HEK293T (cell line): ENCODE measurements at places on chromosomes 2 and 18.
A peak's percentile ranks its signal among the peaks of the same experiment; 100 is the strongest.

DNA sequence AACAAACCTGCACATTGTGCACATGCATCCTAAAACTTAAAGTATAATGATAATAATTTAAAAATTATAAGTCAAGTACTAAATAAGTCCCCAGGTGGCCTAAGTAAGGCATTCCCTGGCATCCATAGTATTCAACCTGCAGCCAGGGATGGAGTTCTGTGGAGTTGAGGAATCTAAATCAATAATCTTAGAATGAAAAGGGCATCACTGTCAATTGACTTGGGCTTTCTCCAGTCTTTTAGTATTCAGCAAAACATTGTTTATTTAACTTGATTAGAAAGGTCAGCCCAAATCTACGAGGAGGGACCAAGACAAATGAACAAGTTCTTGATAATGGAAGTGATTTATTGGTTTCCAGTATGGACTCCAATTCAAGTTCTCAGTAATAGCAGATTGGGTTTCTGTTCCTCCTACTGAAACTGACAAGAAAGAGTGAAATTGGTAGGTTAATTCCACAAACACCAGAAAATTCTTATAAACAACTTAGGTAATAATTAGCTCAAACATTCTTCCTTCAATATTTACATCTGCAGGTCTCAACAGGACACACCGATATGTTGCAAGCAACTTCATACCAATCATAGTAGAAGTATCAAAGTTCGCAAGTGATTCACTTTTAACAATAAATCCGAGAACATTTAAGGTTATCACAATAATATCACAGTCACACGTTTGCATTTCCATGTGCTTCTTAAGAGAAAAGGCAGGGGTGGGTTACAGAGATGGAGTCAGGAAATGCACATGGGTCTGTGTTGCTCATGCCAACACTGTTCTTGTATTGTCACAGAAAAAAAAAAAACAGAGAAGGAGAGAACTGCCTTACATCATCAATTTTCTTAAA lies 51.7 kb upstream of the EHBP1 start:
- DNase-seq = no peak

DNA sequence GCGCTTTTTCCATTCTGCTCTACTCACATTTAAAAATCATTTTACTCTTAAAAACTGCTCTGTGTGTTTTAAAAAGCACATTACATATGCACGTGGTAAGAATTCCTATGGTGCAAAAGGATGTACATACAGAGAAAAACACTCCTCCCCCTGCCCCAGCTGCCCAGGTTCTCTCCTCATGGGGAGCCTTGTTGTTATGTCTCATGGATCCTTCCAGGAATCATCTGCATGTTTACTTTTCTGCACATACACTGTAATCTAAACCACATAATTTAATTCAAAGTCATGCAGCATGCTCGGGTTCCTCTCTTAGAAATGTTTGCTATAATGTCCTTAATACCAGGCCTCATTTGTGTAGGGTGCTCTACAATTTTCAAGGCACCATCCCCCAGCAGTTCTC lies 243.3 kb downstream of the LOXHD1 start:
- DNase-seq = no peak

DNA sequence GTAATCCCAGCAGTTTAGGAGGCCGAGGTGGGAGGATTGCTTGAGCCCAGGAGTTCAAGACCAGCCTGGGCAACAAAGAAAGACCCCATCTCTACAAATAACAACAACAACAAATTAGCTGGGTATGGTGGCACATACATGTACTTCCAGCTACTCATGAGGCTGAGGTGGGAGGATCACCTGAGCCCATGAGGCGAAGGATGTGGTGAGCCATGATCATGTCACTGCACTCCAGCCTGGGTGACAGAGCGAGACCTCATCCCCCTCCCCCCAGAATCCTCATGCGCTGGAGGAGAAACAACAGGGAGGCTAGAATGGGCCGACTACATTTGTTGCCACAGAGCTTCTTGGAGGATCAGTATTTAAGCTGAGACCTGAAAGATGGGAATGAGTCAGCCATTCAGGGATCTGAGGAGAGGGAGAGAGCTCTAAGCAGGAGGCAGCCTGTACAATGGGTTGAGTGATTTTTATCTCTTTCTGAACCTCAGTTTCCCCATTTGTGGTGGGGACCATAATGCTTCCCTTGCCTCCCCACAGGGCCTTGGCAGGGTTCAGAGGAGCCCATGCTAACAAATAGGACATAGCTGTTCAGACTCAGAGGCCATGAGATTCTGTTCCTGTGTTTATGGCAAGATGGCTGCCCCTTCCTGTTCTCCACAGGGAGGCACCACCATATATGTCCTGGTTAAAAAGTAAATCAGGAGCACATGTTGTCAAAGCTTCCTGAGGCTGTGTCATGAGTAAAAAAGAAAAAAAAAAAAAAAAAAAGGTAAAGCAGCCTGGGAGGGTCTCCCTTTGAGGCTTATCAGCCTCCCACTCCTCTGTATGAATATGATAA lies 131.4 kb upstream of the HAAO start:
- DNase-seq = no peak

DNA sequence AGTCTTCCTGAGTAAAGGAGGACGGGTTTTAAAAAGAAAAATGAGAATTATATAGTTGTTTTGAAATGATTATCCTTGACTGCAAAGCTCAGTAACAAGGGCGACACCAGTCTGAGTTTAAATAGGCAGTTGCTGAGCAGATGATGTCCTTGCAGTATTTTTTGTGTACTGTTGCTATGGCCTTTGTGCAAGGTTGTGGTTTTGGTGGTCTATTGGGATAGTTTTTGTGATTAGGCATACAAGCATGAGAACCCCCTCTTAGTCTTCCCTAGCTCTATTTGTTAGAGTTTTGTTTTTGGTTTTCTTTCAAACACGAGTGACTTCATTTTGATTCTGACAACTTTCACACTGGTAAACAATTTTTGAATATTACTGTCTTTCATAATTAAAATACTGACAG lies 64.1 kb downstream of the TAF4B start:
- no peak for DNase-seq

- DNase-seq = no peak
Observed at GRCh38 chr2:177058747-177059146, 153.8 kb upstream of the HNRNPA3 start.

GRCh38 chr2:205800773-205801172 lies 118.5 kb downstream of the NRP2 start:
- no peak for DNase-seq

GRCh38 chr2:233168445-233168844 lies 83.0 kb upstream of the ATG16L1 start:
- no peak for DNase-seq

- DNase-seq = no peak
Observed at GRCh38 chr2:44767691-44768090, 173.8 kb upstream of the SIX3 start.

GRCh38 chr2:162720559-162721271 lies 117.9 kb downstream of the KCNH7 start:
- no peak for DNase-seq

DNA sequence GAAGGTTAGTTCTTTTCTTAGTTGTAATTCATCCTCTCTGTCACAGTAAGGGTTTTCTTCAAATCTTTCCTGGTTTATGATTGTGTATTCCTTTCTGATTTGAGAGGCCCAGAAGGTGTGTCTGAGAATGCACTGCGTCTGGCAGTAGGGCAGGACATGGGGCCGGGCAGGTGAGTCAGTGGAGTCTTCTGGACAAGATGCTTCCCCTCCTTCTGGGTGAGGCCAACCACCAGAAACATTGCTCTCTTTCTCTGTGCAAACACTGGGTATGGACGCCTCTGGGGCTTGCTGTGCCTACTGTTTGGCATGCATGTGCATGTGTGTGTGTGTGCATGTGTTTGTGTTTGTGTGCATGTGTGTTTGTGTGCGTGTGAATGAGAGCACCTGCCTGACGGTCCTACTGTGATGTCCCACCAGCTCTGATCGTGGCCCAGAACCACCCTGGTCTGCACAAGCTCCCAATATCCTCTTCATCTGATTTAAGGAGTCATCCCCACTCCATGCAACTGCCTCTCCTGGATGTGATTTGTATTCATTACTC lies 93.2 kb upstream of the DLX2 start:
- no peak for DNase-seq

- no peak for DNase-seq
Observed at GRCh38 chr18:36812678-36813077, 16.1 kb downstream of the TPGS2 start.

DNA sequence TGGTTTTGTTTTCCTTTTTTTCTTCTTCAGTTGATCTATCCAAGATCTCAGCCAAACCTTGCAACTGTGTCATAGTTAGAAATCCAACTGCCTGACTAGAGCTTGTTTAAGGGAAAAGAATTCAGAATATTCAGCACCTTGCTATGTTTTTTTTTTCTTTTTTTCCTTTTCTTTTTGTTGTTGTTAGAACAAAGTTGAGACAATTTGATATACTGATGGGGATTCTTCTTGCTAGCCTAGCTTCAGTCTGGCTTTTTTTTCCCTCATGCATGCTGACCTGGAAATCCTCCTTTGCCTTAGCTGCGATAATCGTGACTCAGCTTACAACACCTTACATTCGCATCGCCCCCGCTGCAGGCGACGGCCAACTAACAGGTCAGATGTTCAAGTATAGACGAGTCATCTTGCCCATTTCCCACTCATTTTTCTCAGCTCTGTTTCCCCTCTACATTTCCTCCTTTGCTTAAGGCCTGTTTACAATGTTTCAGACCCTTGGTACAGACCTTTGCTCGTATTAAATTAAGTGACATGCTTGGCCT lies 487.2 kb upstream of the RAB12 start:
- no peak for DNase-seq

GRCh38 chr18:64179556-64180080 lies 30.7 kb upstream of the LINC00305 start:
- DNase-seq = no peak

GRCh38 chr2:9212010-9212635 lies 5.5 kb downstream of the ASAP2 start:
- no peak for DNase-seq

GRCh38 chr2:54595999-54596902 lies 127.2 kb upstream of the EML6 start:
- DNase-seq = no peak

DNA sequence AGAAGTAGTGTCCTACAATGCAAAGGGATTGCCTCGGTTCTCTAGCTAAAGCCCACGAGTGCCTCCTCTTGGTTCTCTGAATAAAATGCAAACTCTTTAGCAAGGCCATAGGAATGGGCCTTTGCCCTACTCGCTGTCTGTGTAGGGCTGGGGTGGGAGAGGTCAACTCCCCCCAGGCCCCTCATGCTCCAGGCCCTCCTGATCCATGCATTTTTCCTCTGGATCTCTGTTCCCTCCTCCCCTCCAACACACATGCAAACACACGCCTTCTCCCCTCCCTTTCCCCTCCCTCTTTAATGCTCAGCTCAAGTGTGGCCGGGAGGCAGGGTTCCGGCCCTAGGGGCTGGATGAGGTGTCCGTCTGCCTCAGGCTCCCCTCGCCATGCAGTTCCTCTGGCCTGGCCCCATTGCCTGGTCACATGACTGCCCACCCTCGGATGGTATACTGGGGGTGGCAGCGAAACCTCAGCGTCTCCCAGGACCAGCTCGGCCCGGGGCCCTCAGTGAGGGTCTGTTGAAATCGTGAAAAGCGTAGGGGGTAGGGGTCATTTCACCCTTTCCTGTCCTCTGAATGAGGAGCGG lies 14.9 kb upstream of the KLF11 start:
- DNase-seq = no peak

- no peak for DNase-seq
Observed at GRCh38 chr2:201696151-201696659, 2.2 kb downstream of the MPP4 start.

- no peak for DNase-seq
Observed at GRCh38 chr2:181902625-181903024, 11.1 kb downstream of the ITPRID2 start.

- DNase-seq = peak; percentile 38
Observed at GRCh38 chr2:198374375-198375082, 570.1 kb downstream of the PLCL1 start.

DNA sequence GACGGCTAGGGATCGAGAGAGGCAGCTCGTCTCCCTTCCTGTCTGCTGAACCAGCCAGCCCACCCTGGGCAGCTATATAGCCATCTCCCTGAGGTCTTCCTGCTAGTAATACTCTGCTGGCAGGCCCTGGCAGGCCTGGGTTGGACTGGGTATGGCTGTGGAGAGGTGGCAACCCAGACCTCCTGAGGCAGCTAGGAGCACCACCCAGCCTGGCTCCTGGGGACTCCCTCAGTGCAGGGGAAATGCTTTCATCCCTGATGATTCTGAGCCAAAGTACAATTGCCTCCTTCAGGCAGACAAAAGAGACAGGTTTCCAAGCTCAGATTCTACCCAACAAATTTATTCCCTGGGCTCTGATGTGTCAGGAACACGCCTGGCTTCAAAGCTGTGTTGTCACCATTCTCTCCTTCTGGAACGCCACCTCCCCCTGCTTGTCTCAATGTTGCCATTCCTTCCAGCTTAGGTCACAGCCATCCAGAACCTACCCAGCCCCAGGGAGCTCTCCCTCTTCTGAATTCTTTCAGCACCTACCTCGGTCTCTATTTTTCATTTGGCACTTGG lies 4.7 kb upstream of the DNAJB2 start:
- DNase-seq = no peak

DNA sequence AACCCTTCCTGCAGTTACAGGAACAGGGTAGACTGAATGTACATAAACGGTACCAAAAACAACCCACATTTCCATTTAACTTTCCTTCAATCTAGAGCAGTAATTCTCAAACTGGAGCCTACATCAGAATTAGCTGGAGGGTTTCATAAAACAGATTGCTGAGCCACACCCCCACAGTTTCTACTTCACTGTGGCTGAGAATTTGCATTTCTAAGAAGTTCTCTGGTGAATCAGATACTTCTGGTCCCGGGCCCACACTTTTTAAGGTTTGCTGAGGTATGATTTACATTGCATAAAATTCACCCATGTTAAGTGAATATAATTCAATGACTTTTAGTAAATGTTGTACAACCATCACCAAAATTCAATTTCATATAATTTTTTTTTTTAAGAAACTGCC lies 113.7 kb downstream of the SRBD1 start:
- DNase-seq = no peak

DNA sequence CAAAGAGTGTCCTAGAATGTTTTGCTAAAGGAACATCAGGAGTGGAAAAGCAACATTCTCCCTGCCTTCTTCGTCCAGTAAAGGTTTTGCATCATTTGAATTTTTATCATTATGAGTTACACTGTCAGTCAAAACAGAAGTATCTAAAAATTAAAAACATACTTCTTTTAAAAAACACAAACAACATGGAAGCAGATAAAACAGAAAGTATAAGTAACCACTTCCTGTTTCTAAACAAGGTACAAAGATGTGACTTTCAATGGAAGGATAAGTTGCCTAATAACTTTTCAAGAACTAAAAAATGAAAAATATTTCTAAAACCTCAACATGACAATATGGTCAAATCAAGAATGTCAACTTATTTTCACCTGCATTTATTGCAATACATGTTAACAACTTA lies 158.2 kb downstream of the STK39 start:
- no peak for DNase-seq

- DNase-seq = no peak
Observed at GRCh38 chr2:159209341-159210306, 76.9 kb downstream of the WDSUB1 start.
